ENCODE measurements at places on chromosomes 1 and 21.

DNA sequence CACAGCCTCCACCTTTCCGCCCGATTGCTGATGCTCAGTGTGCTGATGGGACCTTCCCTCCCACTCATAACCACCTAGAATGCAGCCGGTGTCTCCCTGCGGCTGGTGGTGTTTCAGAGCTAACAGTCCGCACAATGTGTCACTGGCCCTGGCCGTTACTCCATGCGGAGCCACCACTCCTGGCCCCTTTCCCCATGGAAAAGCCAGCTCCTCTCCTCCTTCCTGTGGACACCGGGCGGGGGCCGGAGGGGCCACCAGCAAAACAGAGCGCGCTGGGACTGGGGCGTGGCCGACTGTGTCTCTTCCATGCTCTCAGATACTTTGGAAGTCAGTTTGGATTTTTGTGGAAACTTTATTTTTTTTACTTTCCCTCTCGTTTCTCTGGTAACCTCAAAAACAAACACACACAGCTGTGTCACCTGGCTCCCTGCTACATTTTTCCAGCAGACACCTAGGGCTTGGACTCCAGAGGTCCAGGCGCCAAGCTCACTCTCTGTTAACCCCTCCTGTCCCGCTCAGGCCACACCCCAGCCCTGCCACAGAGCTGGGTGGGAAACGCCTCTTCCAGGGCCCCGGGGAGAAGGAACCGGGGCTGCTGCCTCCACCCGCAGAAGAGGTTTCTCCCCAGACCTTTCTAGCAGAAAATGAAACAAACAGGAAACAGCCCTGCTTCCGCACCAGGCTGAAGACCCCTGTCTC lies 32.5 kb upstream of the COL6A2 start:
- no peak for DNase-seq

DNA sequence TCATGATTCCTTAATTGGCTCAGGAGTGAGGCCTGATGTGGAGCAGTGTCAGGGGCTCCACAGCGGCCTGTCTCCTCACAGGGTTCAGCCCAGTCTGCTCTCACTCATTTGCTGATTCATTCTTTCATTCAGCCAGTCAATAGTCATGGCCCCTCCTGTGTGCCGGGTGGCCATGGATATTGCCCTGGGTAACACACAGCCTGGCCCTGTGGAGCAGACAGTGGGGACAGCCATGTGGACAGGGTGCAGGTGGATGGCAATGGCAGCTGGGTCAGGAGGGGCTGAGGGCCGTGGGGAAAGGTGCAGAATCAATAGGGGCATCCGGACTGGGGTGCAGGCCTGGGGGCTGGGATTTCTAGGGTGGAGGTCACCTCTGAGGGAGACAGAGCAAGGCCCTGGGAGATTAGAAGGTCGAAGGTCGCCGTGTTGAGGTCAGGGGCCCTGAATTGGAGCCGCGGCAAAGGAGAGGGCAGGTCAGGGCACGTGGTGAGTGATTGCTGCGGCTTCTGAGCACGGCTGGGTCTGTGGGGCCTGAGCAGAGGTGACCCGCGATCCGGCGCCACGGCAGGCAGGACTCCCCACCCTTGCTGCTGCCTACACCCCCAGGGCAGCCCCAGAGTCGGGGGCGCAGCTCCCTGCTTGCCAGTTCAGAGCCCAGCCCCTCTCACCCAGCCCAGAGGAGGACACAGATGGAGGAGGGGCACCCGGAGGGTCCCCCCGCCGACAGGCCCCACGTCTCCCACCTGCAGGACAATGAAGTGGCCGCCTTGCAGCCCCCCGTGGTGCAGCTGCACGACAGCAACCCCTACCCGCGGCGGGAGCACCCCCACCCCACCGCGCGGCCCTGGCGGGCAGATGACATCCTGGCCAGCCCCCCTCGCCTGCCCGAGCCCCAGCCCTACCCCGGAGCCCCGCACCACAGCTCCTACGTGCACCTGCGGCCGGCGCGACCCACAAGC lies 33.4 kb downstream of the SLC19A1 start:
- no peak for DNase-seq

- DNase-seq: no peak
These were observed 8.4 kb downstream of the EXTL1 start for GRCh38 chr1:26029864-26030481.

GRCh38 chr1:31587720-31588423 lies 11.6 kb downstream of the TINAGL1 start:
- peak; percentile 23 for DNase-seq

- DNase-seq: peak; percentile 95
These were observed at the start of gene MRPS15 for GRCh38 chr1:36463803-36464604. MRPS15 (minus strand) TSS chr1:36464384; CDS start chr1:36464275, 109 bp downstream.

GRCh38 chr21:14993115-14993514 lies 71.7 kb downstream of the NRIP1 start:
- DNase-seq: no peak

DNA sequence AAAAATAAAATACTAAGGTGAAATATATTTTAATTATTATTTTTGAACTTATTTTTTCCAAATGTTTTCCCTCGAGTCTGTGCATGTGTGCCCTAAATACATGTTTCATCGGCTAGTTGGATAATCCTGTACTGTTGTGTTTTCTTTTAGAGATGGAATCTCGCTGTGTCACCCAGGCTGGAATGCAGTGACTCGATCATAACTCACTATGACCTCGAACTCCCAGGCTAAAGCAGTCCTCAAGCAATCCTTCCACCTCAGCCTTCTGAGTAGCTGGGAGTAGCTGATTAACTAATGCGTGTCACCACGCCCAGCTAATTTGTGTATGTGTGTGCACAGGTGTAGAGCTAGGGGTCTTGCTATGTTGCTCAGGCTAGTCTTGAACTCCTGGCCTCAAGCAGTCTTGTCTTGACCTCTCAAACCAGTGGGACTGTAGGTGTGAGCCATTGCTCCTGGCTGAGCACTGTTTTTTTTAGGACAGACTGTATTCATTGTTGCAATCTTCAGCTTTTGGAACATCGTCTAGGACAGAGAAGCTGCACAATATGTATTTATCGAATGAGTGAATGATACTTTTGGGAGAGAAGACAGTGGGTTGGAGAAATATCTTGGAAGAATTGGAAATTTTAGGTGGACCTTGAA lies 4.8 kb upstream of the TMCO1 start:
- no peak for DNase-seq

GRCh38 chr1:30670240-30671060 lies 52.9 kb downstream of the MATN1 start:
- DNase-seq: no peak

DNA sequence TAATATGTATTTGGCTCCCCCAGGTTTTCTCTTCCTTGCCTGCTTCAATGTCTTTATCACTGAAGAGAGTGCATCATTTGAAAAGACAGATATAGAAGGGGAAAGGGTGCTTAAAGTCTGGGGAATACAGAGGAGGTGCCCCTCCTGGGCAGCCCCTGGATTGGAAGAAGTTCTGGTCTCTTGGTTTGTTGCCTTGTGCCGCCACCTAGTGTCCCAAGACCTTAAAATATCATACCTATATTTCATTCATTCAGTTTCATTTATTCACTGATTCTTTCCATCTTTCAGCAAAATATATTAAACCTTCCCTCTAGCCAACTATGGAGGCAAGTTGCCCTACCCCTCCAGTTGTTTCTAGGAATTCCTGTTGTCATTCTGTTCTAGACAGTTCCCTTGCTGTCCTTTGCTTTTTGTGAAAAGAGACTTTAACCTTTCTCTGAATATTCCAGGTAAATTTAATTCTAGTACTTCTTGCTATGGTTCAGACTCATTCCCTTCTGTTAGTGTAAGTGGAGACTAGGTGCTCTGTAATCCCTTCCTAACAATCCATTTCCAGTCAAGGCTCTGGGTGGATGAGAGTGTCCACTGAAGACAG lies 56.1 kb downstream of the MEF2D start:
- no peak for DNase-seq

DNA sequence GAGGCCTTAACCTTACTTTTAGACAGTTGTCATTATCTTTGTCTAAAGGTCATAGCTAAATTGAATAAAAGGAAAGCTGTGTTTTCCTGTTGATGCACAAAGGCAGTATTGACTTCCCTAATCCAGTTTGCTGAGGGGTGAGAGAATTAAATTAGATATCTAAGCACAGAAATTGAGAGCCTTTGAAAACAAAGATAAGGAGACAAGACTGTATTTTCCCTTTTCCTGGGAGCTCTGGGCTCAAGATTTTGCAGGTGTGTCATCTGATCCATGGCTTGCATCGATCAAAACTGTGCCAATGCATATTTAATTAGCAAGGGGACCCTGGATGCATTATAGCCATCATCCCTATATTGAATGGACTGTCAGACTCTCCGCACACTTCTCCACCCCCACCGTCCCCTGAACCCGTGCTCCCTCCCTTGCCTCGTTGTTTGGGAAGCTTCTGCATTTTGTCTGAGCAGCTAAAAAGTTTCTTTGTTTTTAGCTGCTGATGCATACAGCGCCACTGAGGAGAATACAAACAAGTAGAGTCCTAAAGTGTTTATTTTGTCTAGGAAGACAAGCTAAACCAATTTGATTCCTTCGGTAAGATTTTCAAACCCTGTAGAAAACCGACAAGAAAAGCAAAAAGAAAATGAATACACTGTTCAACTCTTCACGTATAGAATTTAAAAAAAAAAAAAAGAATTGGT lies 186.3 kb downstream of the NFIA start:
- no peak for DNase-seq

- no peak for DNase-seq
These were observed 43.2 kb downstream of the HLCS start for GRCh38 chr21:36923270-36923669.

DNA sequence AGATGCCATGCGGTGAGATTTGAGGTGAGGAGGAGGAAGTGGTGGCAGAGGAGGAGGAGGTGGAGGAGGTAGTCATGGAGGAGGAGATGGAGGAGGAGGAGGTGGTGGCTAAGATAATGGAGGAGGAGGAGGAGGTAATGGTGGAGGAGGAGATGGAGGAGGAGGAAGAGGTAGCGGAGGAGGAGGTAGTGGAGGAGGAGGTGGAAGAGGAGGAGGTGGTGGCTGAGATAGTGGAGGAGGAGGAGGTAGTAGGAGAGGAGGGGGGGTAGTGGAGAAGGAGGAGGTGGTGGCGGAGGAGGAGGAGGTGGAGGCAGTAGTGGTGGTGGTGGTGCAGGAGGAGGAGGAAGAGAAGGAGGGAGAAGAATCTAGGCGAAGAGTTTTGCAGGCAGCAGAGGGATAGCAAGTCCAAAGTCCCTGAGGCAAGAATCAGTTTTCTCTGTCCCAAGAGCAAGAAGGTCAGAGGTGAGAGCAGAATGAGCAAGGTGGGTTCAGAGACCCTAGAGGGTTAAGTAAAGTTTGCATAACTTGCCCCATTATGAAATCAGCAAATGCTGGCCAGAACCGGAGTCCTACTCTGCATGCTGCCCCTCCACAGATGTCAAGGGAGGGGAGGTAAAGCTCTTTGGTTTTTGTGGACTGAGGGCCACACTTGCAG lies 38.9 kb upstream of the GNPAT start:
- no peak for DNase-seq

GRCh38 chr1:182170891-182171461 lies 109.5 kb upstream of the ZNF648 start:
- no peak for DNase-seq

DNA sequence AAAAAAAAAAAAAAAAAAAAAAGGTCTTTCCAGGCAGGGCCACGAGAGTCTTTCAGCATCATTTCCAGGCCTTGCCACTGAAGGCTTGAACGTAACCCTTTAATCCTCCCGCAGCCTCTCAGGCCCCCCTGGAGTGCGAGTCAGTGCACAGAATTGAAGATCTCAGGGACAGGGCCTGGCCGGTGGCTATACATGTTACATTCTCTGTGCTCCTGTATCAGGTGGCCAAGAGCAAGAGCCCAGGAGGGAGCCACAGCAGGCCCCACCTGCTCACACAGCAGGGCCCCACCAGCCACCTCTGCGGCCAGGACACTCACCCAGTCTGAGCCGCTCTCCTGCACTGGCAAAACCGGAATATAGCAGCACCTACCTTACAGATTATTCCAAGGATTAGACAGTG lies 34.1 kb upstream of the SLC25A33 start:
- DNase-seq: no peak

Data from stimulated activated CD4-positive, alpha-beta T cell treated with anti-CD3 and anti-CD28 coated beads, TNF-alpha, amount 100 ng/mL, for 4 hours (primary cell).